ENCODE measurements at places on chromosomes 11 and 22. TPM values are rescaled to one million over a fixed set of nuclear protein-coding genes. Genes with fewer than 3 reads are reported as not detected.

GRCh38 chr11:68677432-68677831 is 6.9 kb upstream of the GAL start:
- H3K36me3 ChIP-seq: no peaks in the 10 kb centered on the region
- H3K4me1 ChIP-seq: no peaks in the 10 kb centered on the region

GRCh38 chr11:93735627-93736026 is 5.7 kb downstream of the TAF1D start:
- H3K4me1 ChIP-seq: peaks cover 22% of the 10 kb centered on the region
- H3K4me3 ChIP-seq: peak overlapping the region; percentile 4
- peak overlapping the region; percentile 72 for H3K27ac ChIP-seq
- DNase-seq: no peak

- peak overlapping the region; percentile 39 for H3K4me3 ChIP-seq
- no peak overlapping the region for H3K27ac ChIP-seq
- H3K27me3 ChIP-seq: no peaks in the 10 kb centered on the region
- peaks cover 6% of the 10 kb centered on the region for H3K4me1 ChIP-seq
Observed at GRCh38 chr11:30635401-30635989, 49.3 kb upstream of the MPPED2 start.

DNA sequence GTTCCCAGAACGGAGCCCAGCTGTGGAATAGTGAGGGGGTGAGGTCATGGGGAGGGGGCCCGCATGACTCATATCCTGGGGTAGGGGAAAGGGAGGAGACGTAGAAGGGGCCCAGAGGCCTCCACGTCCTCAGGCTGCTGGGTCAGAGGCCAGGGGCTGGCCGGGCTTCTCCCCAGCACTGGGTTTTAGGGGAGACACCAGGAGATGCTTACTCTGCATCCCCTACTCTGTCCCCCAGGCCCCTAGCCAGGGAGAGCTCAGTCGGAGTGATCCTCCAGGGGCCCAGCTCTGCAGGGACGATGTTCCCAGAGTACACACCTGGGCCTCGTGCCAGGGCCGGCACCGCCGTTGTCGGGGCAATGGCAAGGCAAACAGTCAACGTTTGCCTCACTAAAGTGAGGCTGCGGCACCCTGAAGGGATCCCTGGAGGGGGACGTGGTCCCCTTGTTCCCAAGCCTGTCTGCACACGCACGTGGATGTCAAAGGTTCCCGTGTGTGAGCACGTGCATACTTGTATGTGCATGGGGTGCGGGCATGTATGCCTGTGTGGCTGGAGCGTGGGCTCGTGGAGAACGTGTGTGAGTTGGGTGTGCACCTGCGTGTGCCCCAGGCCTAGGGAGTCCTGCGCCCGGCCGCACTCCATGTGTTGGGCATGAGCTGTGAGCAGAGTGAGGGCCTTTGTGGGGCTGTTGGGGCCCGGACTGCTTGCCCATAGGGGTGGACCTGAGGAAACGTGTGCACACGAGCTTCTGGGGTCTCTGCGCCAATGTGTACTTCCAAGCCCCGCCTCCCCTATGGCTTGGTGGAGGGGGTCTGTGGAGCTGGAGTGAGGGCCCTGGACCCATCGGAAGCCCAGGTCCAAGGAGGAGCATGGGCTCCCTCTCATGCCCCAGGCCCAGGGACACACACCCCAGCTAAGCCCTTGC is 14.2 kb downstream of the PRR33 start:
- no peaks in the 10 kb centered on the region for H3K36me3 ChIP-seq
- no peaks in the 10 kb centered on the region for H3K27me3 ChIP-seq
- no peak overlapping the region for H3K27ac ChIP-seq
- no peak overlapping the region for H3K4me3 ChIP-seq
- no peak for DNase-seq
- no peaks in the 10 kb centered on the region for H3K4me1 ChIP-seq

DNA sequence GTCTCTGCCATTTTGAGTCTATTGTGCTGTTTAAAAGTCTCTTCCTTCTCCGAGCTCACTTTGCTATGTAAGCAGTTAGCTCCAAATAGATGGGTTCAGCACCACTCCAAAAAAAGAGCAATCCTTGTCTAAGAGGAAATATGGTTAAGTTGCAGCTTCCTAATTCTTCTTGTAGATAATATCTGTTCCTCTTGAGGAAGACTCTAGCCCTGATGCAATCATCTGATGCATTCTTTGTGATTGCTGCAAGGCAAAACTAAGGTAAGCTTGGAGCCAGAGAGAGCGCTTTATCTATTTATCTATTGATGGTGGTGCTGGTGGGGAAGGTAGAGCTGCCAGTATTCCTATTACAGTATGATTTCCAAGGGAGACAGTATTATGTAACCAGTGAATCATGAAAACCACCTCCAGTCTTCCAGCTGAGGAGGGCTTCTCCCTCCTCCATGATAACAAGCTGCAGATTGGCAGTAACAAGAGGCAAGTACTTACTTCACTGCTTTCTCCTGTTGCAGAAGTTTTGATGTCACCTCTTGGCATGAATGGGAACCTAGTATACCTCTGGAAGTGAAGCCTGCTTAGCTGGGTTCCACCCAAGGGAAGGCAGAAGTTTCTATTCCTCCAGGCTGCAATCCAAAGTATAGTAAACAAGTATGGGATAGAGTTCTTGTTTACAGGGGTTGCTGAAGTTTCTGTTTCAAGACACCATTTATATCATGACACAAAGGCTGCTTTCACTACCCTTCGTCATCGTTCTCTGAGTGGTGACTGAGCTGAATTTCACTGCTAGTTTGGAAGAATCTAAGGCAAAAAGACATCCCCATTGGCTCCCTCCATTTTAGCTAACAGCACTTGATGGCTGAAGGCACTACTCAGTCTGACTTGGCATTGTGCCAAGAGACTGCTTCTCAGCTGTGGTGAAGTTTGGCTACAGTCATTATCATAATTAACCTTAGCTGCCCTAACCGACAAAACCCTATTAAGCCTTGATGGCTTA is 49.7 kb downstream of the FDX1 start:
- H3K4me3 ChIP-seq: no peak overlapping the region
- H3K27me3 ChIP-seq: no peaks in the 10 kb centered on the region
- no peak overlapping the region for H3K27ac ChIP-seq
- peaks cover 2% of the 10 kb centered on the region for H3K4me1 ChIP-seq
- H3K36me3 ChIP-seq: no peaks in the 10 kb centered on the region

GRCh38 chr22:33114565-33114964 is 56.4 kb upstream of the SYN3 start:
- H3K27ac ChIP-seq: no peak overlapping the region
- H3K36me3 ChIP-seq: no peaks in the 10 kb centered on the region
- no peaks in the 10 kb centered on the region for H3K27me3 ChIP-seq
- no peak for DNase-seq

DNA sequence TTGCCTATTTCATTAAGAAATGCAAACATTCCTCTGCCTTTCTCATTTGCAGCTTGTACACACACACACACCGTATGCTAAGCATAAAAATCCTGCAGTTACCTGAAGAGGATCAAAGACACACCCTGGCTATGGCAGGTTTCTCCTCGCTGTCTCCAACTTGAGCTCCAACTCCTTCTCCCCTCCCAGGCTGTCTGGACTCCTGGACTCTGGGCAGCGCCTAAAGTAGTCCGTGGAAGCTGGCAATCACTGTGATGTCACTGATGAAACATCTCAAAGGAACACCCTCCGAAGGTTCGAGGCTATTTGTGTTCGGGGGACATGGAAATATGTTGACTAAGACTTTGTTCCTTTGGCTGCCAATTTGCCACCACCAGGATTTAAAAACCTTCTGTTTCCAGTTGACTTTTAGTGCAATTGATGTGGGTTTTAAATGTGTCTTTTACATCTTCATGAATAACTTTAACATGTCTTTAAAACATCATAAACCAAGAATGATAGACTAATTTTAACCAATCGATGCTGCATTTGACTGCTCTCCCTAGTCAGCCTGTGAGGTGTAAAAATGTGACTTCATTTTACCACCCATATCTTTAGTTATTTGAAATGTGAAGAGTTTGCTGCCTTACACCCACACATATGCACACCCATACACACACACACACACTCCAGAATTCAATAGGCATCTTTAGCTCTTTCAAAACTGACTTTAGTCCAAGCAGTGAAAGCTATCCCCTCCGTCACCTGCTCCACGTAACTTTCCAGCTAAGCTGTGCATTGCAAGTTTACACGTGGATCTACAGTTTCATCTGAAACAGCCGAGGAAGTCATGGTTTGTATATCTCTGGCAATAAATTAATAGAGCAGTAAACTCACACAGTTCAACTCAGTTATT is at the start of gene SLN:
Gene SLN (minus strand): TSS at position 196 of the 895 bp plus-strand sequence.
- no peak within 1 kb of the TSS for H3K4me3 ChIP-seq
- no peak within 1 kb of the TSS for H3K27ac ChIP-seq
- no peaks in the 10 kb centered on the region for H3K36me3 ChIP-seq
- H3K4me1 ChIP-seq: peaks cover 5% of the 10 kb centered on the region

IFITM1 gene
- total RNA-seq: 396 TPM

- no peaks in the 10 kb centered on the region for H3K4me1 ChIP-seq
- DNase-seq: no peak
- no peak overlapping the region for H3K27ac ChIP-seq
- H3K4me3 ChIP-seq: no peak overlapping the region
- H3K27me3 ChIP-seq: no peaks in the 10 kb centered on the region
Observed at GRCh38 chr11:108562746-108563581, 30.6 kb downstream of the EXPH5 start.

GRCh38 chr22:50009765-50010675 is 2.5 kb downstream of the IL17REL start:
- H3K4me1 ChIP-seq: peaks cover 7% of the 10 kb centered on the region
- no peak overlapping the region for H3K27ac ChIP-seq
- no peak for DNase-seq
- H3K36me3 ChIP-seq: no peaks in the 10 kb centered on the region

ACO2 gene
- 79.7 TPM for total RNA-seq

DNA sequence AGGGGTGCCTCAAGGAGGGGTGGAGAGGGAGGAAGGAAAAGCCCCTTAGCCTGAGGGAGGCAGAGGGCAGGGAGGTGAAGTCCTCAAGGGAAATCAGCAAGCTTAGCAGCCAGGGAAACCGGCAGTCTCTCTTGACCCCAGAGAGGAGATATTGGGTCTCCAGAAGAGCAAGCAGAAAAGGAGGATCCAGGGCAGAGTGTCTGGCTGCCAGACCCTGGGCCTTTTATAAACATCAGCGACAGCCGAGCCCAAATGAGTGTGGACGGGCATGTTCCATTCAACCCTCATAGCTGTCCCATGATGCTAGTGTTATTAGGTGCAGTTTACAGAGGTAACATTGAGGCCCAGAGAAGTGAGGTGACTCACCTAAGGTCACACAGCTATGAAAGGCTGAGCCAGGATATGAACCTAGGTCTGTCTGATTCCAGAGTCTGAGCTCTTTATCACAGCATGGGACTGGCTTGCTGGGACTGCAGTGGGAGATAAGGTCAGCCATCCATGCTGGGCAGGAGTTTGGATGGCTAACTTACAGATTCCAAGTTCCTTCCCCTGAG is 9.3 kb downstream of the PRDM11 start:
- H3K36me3 ChIP-seq: no peaks in the 10 kb centered on the region
- no peak overlapping the region for H3K4me3 ChIP-seq
- no peak overlapping the region for H3K27ac ChIP-seq
- DNase-seq: no peak
- no peaks in the 10 kb centered on the region for H3K4me1 ChIP-seq

Measured in GM23338 (cell line).